Activated CD8-positive, alpha-beta memory T cell treated with anti-CD3 and anti-CD28 coated beads, Interleukin-2, amount 10 ng/mL, durations not matched to agents 7 days and 5 days (primary cell): ENCODE measurements at places on chromosomes 5 and 9.

DNA sequence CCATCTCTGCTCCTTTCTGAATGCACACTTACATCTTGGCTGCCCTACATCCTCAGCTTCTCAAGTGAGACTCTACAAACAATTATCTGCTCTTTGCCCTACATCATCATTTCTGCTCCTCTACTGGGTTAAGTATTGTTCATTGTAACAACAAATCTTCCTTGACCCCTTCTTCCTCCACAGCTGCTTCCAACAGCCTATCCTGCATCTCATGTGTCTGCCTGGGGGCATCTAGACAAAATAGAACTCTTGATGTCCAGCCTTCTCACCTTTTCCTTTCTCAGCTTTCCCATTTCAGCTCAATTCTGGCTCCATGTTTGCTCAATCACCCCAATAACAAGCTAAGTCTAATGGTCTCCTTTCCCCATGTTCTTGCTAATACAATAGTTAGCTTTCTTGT, 509.8 kb downstream of the DIRAS2 start:
- DNase-seq: no peak

DNA sequence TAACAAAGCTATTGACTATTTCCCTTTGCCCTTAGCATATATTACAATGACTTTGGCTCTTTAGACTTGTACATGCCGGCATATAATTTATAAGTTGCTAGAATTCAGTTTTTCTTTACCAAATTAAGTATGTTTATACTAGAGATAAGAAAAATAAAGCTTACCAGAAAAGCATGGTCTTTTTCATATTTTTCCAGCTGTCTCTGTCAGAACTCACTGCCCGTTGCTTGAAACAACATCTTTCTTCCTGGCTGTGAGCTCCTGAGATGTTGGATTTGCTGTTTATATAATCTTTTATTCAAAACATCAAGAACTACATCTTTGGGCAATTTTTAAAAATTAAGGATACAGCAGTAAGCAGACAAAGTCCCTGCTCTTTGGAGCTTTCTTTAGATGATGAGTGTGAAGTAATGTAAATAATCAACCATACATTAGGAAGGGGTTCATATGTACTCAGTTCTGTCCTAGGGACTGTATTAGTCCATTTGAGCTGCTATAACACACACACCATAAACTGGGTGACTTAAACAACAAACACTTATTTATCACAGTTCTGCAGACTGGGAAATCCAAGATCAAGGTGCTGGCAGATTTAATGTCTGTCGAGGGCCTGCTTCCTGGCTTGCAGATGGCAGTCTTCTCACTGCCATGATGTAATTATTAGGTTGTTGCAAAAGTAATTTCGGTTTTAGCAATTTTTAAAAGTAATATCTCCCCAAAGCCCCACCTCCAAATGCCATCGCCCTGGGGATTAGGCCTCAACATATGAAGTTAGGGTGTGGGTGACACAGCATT, 45.4 kb upstream of the RANBP3L start:
- DNase-seq: no peak

DNA sequence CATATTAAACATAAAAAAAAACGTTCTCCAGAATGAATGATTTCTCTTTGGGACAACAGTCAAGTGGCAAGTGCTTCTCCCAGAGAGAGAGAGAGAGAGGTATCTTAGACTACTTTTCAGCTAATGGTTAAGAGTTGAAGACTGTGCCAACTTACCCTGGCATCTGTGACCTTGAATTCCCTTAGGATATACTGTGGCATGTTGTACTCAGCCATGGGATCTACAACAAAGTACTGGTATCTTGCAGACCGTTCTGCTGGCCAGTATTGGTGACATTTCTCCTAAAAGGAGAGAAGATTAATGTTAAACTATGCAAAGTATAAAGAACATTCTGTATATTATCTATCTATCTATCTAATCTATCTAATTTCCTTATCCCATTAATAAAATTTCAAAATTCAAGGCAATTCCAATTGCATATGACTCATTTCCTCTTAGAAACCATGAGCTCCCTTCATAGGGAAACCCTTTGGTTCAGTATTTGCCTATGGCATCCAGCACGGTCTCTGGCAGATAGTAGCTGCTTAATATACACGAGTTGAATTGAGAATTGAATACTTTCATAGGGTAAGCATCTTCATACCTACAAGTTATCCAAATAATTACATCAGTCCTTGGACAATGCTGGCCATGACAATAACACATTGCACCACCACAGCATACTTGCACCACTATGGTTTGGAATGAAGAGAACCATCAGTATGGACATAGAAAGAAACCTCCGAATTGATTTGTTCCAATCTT, 539.4 kb upstream of the DMAC1 start:
- no peak for DNase-seq

- DNase-seq: no peak
Measured at GRCh38 chr9:132673355-132673754, 3.1 kb downstream of the GTF3C4 start.

GRCh38 chr5:96148376-96148775, 186.7 kb upstream of the ELL2 start:
- no peak for DNase-seq

GRCh38 chr5:39266442-39266841, 47.1 kb upstream of the FYB1 start:
- DNase-seq: no peak

- DNase-seq: no peak
Measured at GRCh38 chr9:13939701-13940490, 374.0 kb downstream of the NFIB start.

DNA sequence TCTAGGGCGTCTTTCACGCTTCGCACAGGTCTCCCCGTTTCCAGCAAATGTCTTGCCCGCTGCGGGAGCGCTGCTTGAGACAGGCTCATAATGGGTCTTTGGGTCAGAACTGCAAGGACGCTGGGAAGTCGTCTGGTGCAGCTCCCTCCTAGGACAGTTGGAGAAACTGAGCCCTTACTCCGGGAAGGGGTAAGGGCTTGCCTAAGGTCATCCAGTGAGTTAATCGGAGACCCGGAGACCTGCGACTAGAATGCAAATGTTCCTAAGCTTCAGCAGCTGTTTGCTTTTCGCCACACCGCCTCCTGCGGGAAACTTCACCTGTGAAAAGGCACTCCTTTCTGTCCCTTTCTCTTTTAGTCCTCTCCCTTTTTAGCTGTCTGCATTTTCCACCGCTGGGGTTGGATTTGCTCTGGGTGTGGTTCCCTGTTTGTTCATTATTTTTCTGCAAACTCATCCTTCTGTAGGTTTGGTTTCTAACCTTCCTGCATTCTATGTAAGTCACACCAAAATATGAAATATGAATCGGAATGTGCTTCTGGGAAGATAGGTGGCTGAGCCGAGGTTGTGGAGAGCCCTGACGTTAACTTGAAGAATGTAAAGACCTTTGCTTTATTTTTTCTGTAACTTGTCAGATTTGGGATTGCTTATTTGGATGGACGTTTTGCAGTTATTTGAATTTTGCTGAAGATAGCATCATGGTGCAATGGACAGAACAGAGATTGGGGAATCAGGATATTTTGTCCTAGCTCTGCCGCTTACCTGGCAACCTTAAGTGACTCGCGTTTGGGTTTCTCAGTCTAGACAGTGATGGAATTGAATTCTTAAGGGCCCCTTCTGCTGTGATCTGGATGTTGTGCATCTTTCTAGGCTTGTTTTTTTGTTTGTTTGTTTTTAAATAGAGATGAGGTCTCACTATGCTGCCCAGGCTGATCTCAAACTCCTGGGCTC, 909 bp downstream of the SLC36A1 start:
- DNase-seq: peak; percentile 45

- DNase-seq: no peak
Measured at GRCh38 chr5:78162253-78162862, 132.1 kb downstream of the AP3B1 start.

DNA sequence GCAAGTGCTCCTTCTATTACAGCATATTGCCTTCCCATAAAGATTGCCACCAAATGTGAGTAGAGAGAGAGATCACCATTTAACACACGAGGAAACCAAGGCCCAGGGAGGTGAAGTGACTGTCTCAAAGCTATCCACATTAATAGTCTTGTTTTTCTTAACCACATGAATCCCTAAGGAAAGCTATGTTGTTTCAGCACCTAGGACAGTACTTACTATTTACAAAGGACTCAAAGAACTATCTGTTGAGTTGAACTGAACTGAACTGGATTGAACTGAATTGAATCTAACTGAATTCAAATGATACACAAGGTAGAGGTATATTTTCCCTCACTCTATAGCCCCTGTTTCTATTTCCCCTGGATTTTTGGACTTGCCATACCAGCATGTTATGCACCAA, 430.4 kb downstream of the CAAP1 start:
- no peak for DNase-seq

GRCh38 chr9:18061856-18062255, 412.1 kb upstream of the ADAMTSL1 start:
- no peak for DNase-seq

- no peak for DNase-seq
Measured at GRCh38 chr5:123647066-123647465, 135.1 kb downstream of the CSNK1G3 start.

- no peak for DNase-seq
Measured at GRCh38 chr5:13674391-13674790, 270.1 kb downstream of the DNAH5 start.

- DNase-seq: no peak
Measured at GRCh38 chr9:95719354-95719753, 156.1 kb upstream of the ERCC6L2 start.

DNA sequence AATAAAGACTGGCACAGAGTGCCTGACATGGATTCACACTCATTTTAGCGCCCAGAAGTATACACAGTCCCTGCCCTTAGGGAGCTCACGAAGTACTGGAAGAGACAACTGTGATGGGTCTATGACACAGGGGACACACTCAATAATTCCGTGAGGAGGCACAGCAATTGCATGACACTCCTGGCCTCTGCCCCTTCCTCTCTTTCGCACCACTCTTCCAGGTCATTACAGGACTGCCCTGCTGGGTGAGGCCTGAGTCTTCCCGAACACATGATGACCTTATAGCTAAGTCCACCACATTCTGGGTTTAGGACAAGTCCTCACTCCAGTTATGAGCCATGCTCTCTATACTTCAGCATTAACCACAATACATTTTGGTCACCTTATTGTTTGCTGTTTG, 134.7 kb downstream of the GNA14 start:
- DNase-seq: no peak

DNA sequence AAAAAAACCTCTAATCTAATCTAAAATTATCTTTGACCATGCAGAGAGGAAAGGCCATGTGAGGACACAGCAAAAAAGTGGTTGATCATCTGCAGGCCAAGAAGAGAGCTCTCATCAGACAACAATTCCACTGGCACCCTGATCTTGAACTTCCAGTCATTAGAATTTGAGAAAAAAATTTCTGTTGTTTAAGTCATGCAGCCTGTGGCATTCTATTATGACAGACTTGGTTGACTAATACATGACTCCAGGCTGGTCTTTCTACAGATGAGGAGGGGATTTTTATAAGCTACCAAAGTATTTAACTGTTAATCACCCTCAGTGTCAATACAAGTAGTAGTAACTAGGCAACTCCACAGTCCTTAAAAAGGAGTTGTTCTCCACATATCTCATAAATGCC, 358.5 kb upstream of the RGMB start:
- no peak for DNase-seq

DNA sequence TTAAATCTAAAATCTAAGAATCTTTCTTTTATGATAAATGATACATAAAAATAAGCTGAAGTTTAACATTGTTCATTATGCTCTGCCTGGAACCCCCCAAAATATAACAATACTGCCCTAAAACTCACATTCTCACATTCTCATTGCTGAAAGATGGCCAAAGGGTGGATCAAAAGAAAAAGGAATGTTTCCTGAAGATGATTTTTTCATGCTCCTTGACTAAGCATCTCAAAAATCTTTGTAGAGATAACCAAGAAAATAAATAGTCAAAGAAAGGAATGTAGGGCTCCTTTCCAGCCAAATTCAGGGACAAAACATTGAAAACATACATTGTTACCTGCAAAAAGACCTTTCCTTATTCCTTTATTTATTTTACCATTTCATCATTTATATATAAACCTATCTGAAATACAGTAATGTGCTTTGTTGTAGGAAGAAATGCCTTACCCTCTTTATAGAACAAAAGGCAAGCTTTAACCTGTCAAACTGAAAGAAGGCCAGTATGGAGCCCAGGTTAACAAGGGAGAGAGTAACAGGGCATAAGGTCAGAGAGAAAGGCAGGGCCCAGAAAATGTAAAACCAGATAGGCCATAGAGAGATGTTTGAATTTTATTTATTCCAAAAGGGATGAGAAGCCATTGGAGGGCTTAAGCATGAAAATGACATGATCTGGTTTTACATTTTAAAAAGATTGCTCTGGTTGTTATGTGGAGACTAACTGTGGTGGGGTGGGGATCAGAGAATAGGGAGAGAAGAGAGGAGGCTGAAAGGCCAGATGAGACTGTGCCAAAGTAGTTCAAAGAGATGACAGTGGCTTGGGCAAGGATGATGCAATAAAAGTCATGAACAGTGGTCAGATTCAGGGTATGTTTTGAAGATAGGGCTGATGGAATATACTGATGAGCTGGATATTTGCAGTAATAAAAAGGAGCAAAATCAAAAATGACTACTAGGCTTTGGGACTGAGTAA, 37.3 kb upstream of the CDK5RAP2 start:
- DNase-seq: no peak

GRCh38 chr9:4689687-4690104, 10.3 kb downstream of the CDC37L1 start:
- no peak for DNase-seq

- no peak for DNase-seq
Measured at GRCh38 chr9:115553060-115553773, 435.3 kb upstream of the TNC start.

GRCh38 chr5:167821151-167821550, 470.3 kb upstream of the WWC1 start:
- no peak for DNase-seq

GRCh38 chr9:95991326-95991725, 115.8 kb downstream of the ERCC6L2 start:
- no peak for DNase-seq

DNA sequence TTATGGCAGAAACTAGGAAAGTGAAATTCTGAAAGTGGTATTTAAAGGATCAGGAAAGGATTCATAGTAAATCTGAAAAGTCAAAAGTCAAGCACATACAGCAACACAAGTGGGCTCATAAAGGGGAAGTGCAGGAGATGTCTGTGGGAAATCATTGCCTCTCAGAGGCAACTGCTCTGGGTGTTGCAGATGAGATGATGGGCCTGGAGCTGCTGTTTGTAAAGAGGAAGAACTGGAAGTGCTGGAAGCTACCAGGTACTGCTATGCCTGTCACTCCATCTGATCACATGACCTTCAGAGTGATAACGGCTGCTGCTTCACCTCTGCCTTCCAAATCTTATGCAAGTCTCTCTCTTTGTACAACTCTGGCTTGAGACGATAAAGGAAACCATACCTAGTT, 55.9 kb downstream of the ADRB2 start:
- no peak for DNase-seq
